ENCODE measurements at places on chromosomes 3 and 15. TPM values are rescaled to one million over a fixed set of nuclear protein-coding genes. Genes with fewer than 3 reads are reported as not detected.

The MAP6D1 gene
- 5.9 TPM for total RNA-seq

The GPD1L gene
- 17.1 TPM for total RNA-seq

The RAD51 gene
- 20.8 TPM for total RNA-seq

The DNAH12 gene
- 0.12 TPM for total RNA-seq

The ABI3BP gene
- total RNA-seq, result 1.0 TPM

The MYZAP gene
- total RNA-seq, result 0.51 TPM

The UNC45A gene
- total RNA-seq, result 57.7 TPM

The CTDSPL gene
- total RNA-seq, result 11.0 TPM

The PPP1R14D gene
- total RNA-seq, result 0.28 TPM

The ZCWPW2 gene
- not detected for total RNA-seq

The INO80 gene
- 13.3 TPM for total RNA-seq

The RPP14 gene
- total RNA-seq, result 11.5 TPM

The APBA2 gene
- total RNA-seq, result 16.6 TPM

The SLC24A5 gene
- total RNA-seq, result not detected

The FAM81A gene
- 17.3 TPM for total RNA-seq

The CFAP92 gene
- 0.05 TPM for total RNA-seq

The CLDN18 gene
- total RNA-seq, result not detected

The TMEM44 gene
- total RNA-seq, result 10.8 TPM

The MAP1A gene
- total RNA-seq, result 0.99 TPM

The GOLGA8J gene
- not detected for total RNA-seq

The CHRD gene
- 0.12 TPM for total RNA-seq

The ALDH1L1 gene
- 0.19 TPM for total RNA-seq

The ALDH1A2 gene
- 0.16 TPM for total RNA-seq

Data from A549 treated with DMSO at 1 μM for 4 hours (cell line).